ENCODE measurements at places on chromosomes 1 and 21.

- DNase-seq: no peak
These were observed 42.0 kb downstream of the PROX1 start for GRCh38 chr1:214029796-214030195.

DNA sequence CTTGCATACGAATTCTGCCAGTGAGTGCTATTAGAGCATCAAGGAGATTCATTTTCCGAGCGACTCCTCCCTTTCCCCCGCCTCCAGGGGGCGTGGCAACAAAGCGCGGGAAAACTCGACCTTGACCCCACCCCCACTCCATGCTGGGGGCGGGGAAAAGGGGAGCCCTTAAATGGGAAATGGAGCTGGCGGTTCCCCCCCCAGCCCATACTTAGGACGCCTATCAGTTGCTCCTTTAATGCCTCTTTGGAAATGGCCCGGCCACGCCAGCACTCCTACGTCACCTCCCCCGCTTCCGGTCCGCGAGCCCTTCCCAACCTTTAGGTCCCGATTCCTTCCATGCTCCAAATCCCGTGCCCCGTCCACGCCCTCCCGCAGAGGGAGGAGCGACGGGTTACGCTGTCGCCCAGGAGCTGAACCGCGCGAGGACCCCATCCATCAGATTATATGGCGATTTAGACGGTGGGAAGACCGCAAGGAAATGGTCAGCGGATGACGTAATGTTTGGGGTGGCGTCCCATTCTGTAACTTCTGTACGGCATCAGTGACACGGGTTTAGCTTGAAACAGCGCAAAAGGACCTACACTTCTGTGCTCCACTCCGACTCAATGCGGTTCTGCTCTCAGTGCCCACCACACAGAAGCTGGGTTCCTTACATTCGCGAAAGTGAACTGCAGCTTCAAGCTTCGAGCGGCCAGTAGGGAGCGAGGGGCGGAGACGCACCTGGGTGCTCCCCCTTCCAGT is 702 bp upstream of the ZNF687 start:
- DNase-seq: peak; percentile 95

DNA sequence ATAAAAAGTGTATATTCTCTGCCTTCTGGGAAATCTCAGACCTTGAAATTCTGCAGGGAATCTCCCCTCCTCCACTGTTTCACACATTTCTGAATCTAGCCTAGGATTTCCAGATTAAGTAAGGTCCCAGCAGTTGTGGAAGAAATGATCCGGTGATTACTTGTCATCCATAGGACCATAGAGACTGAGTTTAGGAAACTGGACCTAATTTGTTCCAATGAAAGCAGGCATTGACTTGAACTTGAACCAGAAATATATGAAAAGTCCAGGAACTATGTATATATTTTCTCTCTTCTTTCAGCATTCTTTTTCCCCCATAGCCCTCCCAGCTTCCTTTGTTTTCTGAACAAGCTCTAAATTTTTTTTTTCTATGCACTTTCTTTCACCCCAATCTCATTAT is 149.5 kb upstream of the SPAG17 start:
- no peak for DNase-seq

DNA sequence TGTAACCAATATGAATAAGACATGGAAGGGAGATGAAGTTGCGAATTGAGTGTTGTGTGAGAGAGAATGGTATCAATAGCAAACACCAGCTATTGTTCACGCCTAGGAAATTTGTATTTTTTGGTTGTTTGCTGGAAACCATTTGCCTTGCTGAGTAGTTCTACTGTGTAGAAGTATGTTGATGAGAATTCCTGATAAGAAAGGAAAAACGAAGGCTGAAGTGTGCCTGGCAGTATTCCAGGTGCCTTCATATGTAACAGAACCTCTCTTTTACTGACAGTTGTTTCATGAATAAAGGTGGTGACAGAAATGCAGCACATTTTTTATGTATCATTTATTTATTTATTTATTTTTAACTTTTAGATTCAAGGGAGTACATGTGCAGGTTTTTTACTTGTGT is 79.5 kb downstream of the SDCCAG8 start:
- no peak for DNase-seq

GRCh38 chr1:216830424-216831210 is 107.4 kb upstream of the ESRRG start:
- no peak for DNase-seq

GRCh38 chr1:226104671-226105121 is 42.2 kb downstream of the H3-3A start:
- DNase-seq: no peak

DNA sequence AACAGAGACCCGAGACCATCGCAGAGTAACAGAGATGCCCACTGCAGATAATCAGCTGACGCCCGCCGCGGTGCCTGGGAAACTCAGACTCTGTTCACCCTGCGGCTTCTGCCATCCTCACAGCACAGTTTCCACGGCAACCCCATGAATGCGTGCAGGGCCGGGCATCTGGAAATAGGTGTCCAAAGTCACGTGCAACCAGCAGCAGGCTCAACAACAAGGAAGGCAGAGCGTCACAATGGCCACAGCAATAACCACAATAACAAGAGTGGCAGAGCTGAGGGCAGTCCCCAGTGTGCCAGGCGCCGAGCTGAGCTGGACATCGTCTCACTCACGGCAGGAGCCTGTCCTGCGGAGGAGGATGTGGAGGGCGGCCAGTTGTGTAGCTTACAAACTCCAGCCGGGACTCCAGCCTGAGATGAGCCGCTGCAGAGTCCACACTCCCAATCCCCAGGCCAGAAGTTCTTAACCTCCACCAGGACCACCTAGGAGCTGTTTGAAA is 102.0 kb downstream of the CRYAA start:
- DNase-seq: no peak

DNA sequence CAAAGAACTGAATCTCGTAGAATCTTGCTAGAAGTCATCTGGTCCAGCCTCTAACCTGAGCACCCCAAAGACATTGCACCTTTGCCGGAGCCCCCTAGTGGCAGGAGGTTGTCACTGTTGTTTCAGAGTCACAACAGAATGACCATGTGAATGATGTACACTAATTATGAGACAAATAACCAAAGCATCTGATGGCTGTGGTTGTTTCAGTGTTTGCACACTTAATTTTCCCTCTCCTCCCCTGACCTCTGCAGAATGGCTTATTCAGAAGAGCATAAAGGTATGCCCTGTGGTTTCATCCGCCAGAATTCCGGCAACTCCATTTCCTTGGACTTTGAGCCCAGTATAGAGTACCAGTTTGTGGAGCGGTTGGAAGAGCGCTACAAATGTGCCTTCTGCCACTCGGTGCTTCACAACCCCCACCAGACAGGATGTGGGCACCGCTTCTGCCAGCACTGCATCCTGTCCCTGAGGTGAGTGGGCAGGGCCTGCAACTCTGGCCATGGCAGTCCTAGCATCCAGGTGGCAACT is 26.4 kb downstream of the TRAF5 start:
- peak; percentile 34 for DNase-seq
